GM06990 (cell line): ENCODE measurements at places on chromosomes 12 and 14.

DNA sequence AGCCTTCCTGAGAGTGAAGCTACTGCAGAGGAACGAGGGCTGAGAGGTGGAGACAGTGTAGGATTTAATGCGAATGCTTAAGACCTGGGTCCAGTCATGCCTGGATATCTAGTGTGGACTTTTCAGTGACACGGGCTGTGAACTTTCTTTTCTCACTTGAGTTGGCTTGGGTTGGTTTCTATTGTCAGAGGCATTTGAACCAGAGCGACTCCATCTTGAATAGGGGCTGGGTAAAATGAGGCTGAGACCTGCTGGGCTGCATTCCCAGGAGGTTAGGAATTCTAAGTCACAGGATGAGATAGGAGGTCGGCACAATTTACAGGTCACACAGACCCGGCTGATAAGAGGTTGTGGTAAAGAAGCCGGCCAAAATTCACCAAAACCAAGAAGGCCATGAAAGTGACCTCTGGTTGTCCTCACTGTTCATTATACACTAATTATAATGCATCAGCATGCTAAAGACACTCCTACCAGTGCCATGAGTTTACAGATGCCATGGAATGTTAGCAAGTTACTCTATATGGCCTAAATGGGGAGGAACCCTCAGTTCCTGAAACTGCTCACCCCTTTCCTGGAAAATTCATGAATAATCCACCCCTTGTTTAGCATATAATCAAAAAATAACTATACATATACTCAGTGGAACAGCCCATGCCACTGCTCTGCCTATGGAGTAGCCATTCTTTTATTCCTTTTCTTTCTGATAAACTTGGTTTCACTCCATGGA, 34.2 kb upstream of the TMCC3 start:
- no peak for DNase-seq

DNA sequence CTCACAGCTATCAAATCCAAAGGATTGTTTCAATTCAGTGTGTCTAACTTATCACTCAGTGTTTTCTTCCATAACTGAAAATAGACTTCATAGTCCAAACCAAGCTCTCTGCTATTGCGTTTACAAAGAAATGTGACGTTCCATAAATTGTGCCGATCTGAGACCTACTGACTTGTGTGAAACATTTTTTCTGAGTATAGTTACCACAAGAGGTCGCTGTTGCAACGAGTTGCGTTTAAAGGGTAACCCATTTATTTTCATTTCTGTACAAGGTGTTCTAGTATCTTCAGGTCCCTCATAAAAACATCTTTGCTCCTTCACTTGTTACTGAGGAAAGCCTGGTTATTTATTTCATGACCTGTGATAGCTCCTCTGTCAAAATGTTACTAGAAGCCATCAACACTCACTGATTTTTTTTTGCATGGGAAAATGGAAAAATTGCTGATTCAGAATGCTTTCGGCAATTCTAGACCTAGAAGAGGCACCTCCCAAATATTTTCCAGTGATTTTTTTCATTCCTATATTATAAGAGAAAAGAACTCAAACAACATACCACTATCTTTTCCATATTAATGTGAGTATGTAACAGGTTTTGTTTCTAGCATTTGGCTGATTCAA, 60.9 kb upstream of the OR4E1 start:
- no peak for DNase-seq

DNA sequence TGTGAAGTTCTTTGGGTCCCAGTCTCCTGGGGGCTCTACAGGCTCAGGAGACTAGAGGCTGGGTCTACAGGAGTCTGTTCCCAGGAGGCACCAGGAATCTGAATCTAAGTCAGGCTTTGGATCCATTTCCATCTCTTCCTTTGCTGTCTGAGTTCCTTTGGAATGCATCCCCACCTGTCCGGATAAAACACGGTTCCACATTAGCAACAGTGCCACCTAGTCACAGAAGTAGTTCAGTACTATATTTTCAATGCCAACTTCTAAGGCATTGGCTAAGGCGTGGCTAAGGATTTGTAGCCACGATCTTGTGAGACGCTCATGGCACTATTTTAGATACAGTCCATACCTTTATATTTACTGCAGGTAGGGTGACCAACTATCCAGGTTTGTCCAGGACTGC, 15.1 kb downstream of the ZC2HC1C start:
- no peak for DNase-seq

DNA sequence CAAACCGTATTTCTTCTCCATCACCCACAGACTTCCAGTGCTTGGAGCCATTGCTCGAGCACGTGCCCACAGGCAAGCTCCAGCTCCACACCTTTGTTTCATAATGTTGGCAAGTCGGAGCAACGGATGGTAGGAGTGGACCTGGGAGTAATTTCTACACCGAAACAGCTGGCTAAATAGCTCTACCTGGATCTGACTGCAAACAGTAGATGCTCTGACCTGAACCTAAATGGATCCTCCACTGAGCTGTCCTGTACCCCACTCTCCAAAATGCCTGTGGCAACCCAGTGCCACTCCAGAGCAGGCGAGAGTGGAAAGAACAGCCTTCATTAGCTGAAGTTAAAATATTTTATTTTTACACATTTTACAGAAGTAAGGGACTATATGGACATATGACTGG, 108.7 kb downstream of the BMP4 start:
- no peak for DNase-seq

DNA sequence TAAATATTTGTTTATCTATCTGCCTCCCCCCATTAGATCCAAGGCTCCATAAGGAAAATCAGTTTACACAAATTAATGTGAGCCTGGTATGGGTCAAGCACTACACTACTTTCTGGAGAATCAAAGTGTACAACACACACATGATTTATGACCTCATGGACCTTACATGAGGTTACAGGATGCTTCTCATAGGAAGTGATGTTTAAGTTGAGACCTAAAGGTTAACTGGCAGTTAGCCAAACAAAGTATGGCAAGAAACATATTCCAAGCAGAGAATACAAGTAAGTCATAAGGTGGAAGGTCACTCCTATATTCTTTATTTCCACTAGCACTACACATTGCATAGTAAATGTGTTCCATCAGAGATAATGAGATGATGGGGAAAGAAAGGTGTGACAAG, 39.2 kb downstream of the OSBPL8 start:
- no peak for DNase-seq

GRCh38 chr12:3603576-3603975, 112.6 kb downstream of the PRMT8 start:
- no peak for DNase-seq

- DNase-seq, result no peak
These were observed 5.7 kb upstream of the ZNF385A start for GRCh38 chr12:54390176-54390667.
